ENCODE measurements at places on chromosomes 5 and 9.

DNA sequence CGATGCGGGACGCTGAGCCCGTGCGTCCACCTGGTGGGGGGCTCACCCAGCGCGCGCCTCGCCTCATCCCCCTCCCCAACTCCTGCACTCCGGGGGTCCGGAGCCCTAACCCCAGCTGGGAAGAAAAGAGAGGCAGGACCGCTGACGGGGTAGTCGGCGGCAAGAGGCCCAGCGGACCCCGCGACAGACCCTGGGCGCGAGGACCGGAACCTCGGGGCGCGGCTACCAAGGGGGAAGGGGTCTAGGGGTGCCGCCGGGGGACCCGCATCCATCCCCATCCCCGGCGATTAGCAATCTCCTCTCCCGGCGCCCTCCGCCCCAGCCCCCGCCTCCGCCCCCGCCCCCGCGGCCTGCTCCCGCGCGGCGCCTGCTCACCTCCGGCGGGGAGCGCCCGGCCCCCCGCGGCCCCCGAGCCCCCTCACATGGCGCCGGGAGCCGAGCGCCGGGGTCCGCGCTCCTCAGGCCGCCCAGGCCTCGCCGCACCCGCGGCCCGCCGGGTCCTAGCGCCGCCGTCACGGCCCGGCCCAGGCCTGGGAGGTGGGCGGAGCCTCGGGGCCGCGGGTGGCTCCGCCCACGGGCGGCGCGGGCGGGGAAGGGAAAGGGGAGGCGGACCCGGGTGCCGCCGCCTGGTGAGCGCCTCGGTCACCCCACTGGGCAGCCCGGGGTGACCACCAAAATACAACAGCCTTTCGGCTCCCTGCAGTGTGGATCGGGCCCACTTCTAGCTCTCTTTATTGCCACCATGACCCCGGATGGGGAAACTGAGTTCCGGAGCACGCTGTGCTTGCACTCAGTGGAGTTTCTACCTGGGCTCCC, at the start of gene ST6GALNAC6:
ST6GALNAC6 (minus strand) TSS at position 476 of the 816 bp plus-strand sequence. CDS start 1,622 bp downstream, outside the sequence.
- no peak for DNase-seq

- DNase-seq: peak; percentile 39
These were observed 5.8 kb upstream of the IFNA1 start for GRCh38 chr9:21434202-21435014.

DNA sequence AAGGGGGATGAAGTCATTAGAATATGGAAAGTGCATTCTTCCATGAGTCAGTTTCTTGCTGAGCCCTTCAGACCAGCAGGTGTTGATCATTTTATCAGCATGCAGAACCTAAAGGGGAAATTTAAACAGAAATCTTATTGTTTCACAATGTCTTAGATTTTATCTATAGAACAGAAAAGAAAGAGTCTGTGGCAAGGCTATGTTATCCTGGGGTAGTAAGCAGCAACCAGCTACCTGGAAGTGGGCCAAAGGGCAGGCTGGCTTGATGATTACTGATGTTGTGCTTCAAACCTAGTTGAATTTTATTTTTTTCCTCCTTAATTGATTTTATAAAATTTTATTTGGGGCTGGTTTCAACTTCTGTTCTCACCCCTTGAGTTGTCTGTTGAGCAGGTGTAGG, 101.5 kb downstream of the LRRC70 start:
- DNase-seq: no peak

GRCh38 chr5:65032250-65032649, 263.5 kb downstream of the CWC27 start:
- no peak for DNase-seq

GRCh38 chr5:110702704-110703103, 23.8 kb downstream of the TMEM232 start:
- no peak for DNase-seq

DNA sequence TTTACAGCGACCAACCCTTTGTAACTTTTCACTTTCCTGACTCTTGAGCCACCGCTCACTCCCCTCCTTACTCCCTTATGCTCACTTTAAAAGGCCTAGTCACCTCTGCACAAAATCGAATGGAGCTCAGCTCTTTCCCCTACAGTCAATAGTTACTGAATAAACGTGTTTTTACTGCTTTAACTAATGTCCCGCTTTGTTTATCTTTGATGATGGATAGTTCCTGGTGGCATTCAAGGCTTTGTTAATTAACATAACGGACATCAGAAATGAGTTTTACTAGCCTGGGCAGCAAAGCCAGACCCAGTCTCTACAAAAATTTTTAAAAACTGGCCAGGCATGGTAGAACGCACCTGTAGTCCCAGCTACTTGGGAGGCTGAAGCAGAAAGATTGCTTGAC, 5.0 kb downstream of the SERINC5 start:
- DNase-seq: no peak

- DNase-seq: no peak
These were observed 454.6 kb downstream of the CETN3 start for GRCh38 chr5:89954916-89955315.

DNA sequence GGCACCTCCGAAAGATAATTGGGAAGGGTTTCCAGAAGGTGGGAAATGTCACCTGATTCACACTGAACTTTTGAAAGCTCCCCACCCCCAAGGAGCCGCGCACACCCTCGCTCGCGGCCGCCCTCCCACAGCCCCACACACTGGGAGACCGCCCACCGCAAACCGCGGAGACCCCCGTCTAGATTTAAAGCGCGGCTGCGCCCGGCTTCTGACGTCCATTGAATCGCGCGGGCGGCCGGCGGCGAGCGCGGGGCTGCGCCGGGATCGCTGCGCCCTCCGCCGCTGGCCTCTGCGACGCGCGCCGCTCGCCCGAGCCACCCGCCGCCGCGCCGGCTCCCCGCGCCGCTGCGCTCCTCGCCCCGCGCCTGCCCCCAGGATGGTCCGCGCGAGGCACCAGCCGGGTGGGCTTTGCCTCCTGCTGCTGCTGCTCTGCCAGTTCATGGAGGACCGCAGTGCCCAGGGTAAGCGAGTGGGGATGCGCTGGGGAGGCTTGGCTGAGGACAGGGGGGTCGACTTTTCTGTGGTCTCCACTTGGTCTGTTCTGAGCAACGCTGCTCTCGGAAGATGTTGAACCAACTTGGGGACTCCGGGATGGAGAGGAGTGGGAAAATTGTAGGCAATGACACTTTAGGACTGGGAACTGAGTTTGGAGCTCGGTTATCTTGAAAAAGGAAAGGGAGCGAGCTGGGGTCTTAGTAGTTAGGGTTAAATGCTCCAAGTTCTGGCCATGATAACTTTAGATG, at the start of gene FST:
FST (plus strand) TSS at position 214 of the 743 bp plus-strand sequence; CDS start at position 377, 163 bp downstream.
- DNase-seq: peak; percentile 47

DNA sequence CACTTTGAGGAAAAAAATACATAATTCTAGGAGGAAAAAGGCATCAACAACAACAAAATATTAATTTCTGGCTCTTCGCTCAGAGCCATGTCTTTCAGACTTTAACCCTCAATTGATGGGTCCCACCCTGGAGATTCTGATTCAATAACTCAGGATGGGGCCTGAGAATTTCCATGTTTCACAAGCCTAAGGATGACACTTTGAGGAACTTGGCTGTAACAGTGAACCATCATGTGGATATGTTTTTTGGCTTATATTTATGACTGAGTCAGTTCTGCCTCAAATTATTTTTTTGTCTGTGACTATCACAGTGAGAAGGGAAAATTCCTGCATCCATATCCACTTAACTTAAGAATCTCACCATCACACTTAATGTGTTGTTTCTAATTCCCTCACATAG, 504.6 kb downstream of the RASEF start:
- DNase-seq: no peak

GRCh38 chr9:114546851-114547250, 40.7 kb upstream of the ATP6V1G1 start:
- no peak for DNase-seq

DNA sequence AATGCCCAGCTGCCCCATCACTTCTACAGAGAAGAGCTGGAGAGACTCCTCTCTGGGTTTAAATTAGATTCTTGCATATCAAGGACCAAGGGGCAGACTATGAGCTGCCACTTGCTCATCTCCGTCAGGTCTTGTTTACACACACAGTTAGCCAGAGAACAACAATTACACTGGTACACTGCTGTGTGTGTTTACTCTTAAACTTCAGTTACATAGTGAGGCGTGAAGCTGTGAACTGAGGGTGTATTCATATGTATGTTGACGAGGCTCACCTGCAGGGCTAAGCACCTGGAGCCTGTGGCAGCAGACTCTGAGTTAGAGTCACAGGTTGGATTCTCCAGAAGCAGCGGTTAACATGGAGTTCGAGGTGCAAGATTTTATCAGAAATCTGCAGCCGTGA, 155.4 kb upstream of the ANKH start:
- DNase-seq: no peak

- DNase-seq: no peak
These were observed 23.1 kb upstream of the QSOX2 start for GRCh38 chr9:136268735-136269134.

DNA sequence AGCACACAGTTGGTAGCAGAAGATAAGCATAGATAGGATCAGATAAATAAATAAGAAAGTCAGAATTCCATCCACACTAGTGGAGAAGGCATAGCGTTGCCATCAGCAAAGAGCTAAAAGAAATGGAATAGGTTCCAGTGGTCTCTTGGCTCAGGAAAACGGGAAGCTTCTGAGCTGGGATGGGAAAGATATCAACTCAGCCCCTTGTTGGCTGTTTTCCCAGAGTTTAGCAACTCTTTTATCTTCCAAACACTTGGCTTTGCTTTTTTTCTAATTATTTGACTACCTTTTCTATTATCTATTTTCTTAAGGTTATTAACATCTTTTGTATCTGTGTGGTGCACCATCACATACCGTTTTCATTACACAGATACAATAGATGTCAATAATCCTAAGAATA, 445.7 kb upstream of the TRPC7 start:
- DNase-seq: no peak

GRCh38 chr5:43017428-43017815, 22.7 kb downstream of the ANXA2R start:
- DNase-seq: no peak

DNA sequence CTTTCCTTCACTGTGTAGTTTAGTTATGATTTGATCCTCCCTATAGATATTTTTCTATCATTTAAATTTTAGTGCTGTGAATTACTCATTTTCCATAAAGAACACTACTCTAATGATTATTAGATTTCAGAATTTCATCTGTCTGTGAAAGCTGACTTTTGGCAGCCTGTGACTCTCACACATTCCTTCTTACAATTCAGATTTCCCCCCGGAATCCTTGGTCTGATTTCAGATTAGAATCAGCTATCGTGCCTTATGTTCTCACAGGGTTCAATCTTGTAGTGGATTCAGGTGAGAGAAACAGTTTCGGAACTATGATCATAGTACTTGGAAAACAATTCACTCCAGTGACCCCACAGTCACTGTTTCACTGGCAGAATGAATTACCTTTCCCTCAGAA, 26.2 kb downstream of the ZNF474 start:
- DNase-seq: no peak

- no peak for DNase-seq
These were observed 71.4 kb upstream of the MAP1B start for GRCh38 chr5:72035831-72036230.

DNA sequence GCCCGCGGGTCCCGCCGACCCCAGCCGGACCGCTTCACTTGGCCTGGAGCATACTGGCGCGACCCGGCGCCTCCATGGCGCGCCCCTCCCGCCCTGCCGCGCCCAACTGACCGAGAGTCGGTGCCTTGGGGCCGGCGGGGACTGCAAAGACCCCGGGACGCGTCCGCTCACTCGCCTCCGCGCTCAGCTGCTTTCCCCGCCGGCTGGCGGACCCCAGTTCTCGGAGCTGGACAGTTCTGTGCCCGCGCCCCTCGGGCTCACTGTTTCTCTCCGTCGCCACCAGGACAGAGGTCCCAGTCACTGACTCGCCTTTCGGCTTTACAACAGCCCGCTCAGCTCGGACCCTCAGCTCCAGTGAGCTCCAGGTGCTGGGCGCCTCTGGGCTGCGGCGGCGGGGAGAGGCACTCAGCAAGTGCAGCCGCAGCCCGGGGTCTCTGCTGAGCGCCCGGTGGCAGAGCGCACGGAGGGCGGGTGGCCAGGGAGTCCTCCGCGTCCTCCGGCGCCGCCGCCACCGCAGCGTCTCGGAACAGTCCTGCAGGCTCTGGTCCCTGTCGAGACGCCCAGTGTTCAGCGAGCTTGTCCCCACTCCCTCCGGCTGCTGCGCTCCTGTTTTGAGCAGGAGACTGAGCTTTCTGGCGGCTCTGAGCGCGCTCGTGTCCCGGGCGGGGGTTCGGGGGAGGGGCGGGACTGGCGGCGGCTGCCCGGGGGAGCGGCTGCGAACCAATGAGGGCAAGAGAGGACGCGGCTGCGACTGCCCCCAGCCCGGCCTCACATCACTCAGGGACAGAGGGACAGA, at the start of gene SMIM32:
SMIM32 (minus strand) TSS at position 637 of the 796 bp plus-strand sequence. CDS start 638 bp downstream, outside the sequence.
- DNase-seq: no peak

DNA sequence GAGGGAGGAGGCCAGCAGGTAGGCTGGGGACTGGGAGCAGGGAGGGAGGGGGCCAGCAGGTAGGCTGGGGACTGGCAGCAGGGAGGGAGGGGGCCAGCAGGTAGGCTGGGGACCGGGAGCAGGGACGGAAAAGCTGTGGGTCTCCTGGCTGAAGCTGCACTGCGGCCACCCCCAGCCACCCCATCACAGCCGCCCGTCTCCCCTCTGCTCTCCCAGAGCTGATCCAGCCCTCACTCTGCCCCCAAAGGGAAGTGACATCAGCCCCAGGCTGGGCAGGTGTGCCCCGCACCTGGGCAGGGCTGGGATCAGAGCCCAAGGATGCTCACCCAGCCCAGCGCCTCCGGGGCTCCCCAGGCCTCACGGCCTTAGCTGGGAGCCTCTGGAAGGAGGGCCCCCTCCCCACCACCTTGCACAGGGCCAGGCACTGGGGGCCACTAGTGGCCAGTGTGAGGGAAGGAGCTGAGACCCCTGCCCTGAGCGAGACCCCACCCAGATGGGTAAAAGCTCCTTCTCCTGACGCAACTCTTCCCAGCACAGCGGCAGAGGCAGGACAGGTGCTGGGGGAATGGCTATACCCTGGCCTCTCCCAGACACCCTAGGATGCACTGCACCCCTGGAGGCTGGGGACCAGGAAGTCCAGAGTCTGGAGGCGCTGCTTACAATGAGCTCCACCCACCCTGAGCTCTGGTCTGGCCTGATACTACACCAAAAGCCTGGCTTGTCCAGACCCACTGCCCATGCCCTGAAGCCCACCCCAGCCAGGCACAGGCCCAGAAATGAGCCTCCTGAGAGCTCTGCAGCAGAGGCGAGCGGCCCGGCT, 11.6 kb downstream of the AGPAT2 start:
- no peak for DNase-seq

DNA sequence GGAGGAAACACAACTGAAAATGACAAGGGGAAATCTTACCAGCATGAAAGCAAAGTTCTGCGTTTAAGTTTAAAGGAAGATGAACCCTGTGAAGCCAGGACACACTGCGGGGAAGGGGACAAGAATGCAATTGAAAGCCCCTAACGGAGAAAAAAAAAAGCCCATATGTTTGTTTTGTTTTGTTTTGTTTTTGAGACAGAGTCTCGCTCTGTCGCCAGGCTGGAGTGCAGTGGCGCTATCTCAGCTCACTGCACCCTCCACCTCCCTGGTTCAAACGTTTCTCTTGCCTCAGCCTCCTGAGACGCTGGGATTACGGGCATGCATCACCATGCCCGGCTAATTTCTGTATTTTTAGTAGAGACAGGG, 2.9 kb downstream of the STK10 start:
- DNase-seq: no peak

- DNase-seq: no peak
These were observed 12.3 kb upstream of the URM1 start for GRCh38 chr9:128358861-128359260.
